ENCODE measurements at places on chromosomes 3 and 15.

- no peak for DNase-seq
Observed at GRCh38 chr3:71247958-71248335, 335.6 kb downstream of the FOXP1 start.

GRCh38 chr3:10774825-10775224 is 41.2 kb upstream of the SLC6A11 start:
- no peak for DNase-seq

DNA sequence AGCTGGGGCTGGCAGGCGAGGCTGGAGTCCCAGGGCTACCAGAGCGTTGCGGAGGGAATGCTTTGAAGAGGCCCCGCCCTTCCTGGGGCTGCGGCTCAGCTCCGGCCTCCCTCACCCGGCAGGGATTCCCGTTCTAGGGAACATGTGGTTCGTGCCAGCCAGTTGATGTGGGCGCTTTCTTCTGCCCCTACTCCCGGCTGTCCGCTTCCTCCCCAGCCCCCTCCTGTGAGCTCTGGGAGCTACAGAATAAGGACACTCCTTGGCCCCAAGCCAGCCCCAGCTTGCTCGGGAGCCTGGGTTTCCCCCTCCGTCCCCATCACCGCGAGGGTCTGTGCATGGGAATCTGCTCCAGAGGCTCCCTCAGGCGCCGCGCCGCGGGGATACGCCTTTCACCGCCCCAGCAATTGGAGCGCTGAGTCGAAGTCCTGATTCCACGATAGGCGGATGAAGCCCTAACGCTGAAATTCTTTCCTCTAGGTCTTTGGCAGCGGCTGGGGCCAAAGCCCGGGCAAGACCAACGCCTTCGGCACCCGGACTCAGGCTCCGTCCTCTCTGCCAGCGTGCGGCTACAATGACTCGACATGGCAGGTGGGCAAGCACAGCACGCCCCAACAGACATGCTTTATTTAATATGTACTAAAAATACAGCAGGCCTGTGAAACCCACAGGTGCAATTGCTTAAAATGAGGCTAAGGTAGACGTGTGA is 69.5 kb downstream of the KLF15 start:
- no peak for DNase-seq

DNA sequence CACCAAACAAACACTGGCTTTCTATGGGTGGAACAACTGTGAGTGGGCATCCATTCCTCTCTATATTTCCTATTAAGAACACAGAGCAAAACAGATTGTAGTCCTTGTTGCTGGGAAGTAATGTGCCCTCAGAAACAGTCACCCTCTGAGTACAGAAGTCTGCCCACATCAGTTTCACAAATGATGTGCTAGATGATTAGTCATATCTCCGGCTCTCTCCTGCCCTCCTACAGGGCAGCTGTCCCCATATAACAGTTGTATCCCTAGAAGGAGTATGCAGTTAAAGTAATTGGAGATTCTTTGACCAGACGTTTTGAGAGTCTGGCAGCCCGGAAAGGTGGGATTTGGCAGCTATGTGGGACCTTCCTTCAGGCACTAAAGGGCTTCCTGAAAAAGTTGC is 159.9 kb downstream of the APBA2 start:
- DNase-seq: peak; percentile 39

DNA sequence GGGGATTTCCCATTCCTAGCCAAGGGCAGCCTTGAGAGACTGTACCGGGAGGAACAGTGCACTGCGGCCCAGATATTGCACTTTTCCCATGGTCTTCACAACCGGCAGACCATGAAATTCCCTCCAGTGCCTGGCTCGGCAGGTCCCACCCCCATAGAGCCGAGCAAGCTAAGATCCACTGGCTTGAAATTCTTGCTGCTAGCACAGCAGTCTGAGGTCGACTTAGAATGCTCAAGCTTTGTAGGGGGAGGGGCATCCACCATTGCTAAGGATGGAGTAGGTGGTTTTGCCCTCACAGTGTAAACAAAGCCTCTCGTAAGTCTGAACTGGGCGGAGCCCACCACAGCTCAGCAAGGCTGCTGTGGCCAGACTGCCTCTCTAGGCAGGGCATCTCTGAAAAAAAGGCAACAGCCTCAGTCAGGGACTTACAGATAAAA is 156.3 kb downstream of the FRMD5 start:
- DNase-seq: no peak

DNA sequence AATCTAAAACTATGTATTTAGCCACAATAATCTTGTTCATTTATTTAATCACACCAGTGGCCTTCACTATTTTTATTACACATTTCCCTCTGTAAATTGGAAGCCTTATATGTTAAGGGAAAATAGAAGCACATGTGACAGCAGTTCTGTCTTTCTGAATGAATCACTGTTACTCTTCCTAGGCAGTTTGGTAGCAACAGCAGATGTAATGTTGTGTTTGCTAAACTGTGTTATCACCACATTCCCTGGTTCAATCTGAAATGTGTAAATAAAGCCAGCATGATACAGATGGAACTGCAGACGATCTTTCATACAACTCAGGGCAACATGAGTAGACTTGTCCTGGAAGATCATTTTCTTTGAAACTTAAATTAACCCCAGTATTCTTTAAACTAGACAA is 220.1 kb downstream of the MCTP2 start:
- DNase-seq: no peak

DNA sequence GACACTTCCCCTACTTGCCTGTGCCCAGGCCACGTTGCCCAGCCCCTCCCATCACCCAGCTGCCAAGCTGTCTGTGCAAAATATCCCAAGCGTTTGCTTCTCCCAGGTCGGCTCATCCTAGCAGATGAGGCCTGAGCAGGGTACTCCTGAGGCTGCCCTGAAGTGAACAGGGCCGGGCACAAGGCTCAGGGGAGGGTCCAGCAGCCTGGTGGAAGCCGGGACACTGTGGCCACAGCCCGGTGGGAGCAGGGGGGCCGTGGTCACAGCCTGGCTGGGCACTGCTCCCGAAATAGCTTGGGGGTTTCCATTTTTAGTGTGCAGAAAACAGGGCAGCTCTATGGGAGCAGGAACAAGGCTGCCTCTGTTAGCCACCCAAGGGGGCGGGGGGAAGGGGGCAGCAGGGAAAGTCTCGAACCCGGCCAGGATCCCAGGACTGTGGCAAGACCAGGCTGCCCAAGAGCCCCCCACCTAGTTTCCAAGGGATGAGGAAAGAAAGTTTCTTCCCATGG is 3.4 kb downstream of the PLXNB1 start:
- DNase-seq: no peak

DNA sequence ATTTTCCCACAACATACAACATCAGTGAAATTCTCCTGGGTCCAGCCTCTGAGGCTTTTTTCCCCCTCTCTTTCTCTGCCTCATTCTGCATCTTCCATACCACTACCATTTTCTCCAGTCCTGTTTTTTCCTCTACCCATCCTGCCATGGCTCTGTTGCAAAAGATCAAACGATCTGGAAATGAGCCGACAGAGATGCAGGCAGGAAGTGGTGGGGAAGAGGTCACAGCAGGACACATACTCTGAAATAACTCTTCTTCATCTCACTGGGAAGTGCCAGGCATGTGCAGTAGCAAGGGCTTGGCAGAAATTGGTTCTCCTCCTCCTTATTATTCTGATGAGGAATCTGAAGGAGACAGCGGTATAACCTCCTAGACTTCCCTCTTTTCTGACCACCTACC is 114.3 kb downstream of the CORO2B start:
- no peak for DNase-seq

DNA sequence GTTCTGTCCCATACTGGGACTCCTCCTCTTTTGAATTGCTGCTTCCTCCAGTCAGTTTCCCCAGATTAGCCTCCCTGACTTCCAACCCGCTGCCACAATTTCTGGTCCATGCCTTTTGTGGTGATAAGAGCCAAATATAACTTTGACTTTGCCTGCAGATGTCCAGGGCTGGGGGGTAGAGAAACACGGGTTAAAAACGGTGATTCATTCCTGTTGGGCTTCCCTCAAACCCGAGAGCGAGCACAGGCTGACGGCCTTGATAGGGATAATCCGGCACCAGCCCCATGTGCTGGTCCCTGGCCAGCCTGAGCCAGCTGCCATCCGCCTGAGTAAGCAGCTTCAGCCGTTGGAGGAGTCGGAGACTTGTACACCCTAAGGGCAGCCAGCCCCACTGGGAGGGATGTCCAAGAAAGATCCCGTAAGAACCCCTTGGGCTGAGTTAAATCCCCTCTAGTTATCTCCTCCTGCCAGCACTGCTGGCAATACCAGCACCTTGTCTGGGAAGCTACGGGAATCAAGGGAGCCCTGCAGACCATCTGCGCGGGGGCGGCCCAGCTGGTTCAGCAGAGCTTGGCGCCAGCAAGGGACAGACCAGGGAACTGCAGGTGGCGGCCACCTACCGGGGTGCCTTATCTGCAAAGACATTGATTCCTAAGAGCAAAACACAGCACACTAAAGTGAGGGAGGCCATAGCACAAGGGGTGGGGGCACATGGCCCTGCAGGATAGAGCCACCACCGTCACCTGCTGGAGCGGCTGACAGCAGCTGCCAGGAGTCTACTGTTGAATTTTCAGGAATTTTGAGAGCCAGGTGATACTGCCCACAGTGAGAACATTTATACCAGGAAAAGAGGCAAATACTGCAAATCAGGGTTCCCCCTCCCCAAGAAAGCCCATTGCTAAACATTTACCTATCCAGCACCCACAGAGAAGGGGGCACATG is 18.1 kb downstream of the CSPG4 start:
- DNase-seq: peak; percentile 19

DNA sequence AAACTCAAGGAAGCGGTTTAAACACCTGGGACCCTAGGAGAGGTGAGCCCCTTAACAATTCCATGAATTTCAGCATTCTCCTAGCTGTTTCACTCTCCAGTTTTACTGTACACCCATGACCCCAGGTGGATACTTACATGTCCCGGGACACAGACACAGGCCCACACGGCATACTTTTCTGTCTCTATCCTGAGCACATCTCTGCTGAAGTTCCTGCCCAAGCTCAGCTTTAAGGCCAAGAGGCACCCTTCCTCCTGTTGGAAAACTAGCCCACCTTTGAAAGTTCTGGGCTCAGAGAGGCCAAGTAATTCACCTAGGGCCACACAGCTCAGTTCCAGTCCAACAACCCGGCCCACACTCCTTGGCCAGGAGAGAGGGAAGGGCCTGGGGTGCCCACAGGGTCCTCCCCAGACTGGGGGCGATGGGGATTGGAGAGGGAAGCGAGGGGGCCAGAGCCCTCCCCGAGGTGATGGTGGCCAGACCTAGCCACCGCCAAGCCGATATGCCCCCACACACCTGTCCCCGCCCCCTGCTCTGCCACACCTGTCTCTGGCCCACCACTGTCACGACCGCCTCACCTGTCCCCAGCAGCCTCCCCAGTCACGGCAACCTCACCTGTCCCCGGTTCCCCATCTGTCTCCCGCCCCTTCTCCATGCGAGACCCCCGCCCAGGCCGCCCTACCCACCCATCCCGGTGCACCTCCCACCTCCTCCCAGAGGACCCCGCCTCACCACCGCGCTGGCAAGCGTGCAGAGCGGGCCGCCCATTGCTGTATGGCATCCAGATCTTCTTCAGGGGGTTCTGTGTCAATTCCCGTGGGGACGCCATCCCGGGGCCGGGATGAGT is 431 bp downstream of the PFKFB4 start:
- no peak for DNase-seq

GRCh38 chr3:78204977-78205376 is 1165.1 kb downstream of the ROBO2 start:
- DNase-seq: no peak

DNA sequence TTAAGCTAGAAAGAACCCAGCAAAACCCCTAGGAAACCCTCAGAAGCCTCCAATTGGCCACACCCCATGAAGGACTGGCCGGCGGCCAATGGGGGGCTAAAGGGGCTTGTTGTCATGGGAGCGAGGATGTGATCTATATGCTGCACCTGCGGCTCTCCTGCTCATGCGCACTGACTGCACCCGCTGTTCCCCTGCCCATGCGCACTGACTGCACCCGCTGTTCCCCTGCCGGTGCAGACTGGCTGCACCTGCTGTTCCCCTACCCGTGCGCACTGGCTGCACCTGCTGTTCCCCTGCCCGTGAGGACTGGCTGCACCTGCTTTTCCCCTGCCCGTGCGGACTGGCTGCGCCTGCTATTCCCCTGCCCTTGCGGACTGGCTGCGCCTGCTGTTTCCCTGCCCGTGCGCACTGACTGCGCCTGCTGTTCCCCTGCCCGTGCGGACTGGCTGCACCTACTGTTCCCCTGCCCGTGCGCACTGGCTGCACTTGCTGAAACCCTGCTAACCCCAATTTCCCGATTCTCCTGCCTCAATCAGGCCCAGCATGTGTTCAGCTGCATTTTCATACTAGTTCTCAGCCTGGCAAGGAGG is 16.8 kb upstream of the MCCC1 start:
- peak; percentile 77 for DNase-seq

DNA sequence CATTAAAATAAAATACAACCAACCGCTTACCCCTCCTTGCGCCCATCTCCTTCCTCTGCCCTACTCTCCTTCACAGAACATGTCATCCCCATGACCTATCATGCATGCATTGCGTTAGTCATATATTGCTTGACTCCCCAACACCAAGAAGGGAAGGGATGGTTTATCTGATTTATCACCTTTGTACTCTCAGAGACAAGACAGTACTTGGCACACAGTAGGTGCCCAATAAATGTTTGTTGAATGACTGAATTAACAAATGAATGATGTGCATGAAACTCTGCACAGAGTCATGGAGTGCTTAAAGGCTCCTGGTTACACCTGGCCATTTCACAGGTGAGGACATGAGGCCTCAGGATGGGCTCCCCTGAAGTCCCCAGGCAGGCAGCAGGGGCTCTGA is 59.7 kb downstream of the IQSEC1 start:
- no peak for DNase-seq

- DNase-seq: no peak
Observed at GRCh38 chr3:65837604-65838003, 201.1 kb downstream of the MAGI1 start.

- no peak for DNase-seq
Observed at GRCh38 chr3:38843898-38844297, 27.9 kb upstream of the SCN10A start.

DNA sequence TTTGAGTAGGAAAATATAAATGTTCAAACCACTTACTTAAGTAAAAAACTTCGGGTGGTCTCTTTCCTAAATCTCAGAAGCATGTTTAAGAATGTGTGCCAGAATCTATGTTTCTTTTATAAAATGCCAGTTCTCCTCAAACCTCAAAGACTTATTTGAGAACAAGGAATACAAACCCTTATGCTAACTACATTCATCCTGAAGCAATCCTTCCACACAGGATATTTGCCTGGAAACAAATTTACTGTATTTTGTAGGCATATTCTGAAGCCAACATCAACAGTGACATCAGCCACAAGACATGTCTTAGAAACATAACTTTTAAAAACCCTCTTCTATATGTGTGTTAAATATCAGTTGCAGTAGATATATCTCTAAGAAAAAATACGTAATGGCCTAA is 1077.0 kb downstream of the ROBO1 start:
- DNase-seq: no peak

Data from stimulated activated CD4-positive, alpha-beta T cell treated with anti-CD3 and anti-CD28 coated beads, Interleukin-15, amount 100 ng/mL, for 24 hours (primary cell).